Keratinocyte (primary cell): ENCODE measurements at places on chromosomes 3 and 15. TPM values are rescaled to one million over a fixed set of nuclear protein-coding genes. Genes with fewer than 3 reads are reported as not detected.

DNA sequence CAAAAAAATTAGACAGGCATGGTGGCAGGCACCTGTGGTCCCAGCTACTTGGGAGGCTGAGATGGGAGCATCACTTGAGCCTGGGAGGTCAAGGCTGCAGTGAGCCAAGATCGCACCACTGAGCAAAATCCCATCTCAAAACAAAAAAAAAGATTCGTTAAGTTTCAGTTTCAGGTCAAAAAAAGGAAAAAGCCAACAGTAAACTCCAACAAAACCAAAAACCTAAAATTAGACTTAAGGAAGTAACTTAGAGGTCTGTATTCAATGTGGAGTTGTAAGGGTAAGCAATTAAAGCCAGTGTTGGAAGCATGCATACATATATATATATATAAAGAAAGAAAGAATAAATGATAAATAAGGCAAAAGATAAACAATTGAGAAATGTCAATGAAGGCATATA, 11.8 kb downstream of the KPNA1 start:
- peaks cover 5% of the 10 kb centered on the region for H3K4me1 ChIP-seq
- H3K36me3 ChIP-seq = no peaks in the 10 kb centered on the region
- no peaks in the 10 kb centered on the region for H3K27me3 ChIP-seq
- no peak overlapping the region for H3K27ac ChIP-seq
- no peak for DNase-seq
- no peak overlapping the region for H3K4me3 ChIP-seq

Gene AGBL1
- not detected in 3 replicates for polyA plus RNA-seq

- no peaks in the 10 kb centered on the region for H3K4me1 ChIP-seq
- no peak overlapping the region for H3K27ac ChIP-seq
Observed at GRCh38 chr3:15690230-15690629, 88.7 kb downstream of the BTD start.

DNA sequence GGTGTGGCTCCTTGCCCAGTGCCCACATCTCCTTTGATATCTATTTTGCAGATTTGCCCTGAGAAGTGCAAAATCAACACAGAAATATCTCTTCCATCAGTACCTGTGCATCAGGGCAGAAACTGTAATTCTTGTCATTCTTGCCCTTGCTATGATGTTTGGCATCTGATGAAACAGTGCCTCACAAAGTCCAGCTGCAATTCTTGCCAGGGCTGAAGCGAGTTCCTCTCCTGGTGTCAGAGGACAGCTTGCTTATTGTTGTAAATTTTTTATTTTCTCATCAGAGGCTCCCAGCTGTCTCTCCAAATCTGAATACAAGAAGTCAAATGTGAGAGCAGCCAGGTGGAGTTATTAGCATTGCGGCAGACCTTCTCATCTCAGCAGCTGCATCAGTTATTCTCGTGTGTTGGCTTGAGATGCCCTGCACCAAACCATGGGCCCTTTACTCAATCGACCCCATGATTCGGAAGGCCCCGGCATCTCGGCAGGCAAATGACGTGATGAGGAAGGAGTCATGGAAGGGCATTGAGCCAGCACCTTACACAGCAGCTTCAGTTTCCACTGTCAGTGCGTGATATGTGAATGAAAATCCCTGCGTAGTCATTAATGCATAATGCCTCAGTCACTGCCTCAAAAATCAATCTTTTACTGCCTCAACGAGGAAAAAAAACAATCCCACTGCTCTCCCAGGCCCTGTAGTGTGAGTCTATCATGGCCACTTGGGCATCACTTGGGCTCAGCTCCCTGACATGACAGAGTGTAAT, 93.4 kb downstream of the CCNL1 start:
- H3K27ac ChIP-seq = no peak overlapping the region
- H3K4me3 ChIP-seq = no peak overlapping the region
- no peaks in the 10 kb centered on the region for H3K27me3 ChIP-seq
- DNase-seq = no peak

DNA sequence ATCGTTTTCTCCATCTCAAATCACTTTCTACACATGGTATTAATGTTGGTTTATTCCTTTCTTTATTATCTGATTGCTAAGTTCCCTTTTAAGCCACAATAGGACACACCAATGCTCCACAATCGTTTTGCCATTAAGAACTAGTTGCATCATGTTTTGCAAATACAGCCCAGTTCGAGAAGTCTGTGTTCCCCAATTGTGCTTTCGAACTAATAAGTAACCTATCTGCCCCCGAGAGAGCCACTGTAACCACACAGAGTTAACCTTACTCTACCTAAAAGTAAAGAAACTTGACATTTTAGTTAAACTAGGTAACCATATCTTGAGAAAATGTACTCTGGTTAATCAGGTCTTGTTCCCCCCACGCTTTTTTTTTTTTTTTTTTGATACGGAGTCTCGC, 39.1 kb downstream of the MAGI1 start:
- no peaks in the 10 kb centered on the region for H3K27me3 ChIP-seq
- H3K36me3 ChIP-seq = no peaks in the 10 kb centered on the region
- no peak overlapping the region for H3K27ac ChIP-seq
- H3K4me3 ChIP-seq = no peak overlapping the region
- DNase-seq = no peak

DNA sequence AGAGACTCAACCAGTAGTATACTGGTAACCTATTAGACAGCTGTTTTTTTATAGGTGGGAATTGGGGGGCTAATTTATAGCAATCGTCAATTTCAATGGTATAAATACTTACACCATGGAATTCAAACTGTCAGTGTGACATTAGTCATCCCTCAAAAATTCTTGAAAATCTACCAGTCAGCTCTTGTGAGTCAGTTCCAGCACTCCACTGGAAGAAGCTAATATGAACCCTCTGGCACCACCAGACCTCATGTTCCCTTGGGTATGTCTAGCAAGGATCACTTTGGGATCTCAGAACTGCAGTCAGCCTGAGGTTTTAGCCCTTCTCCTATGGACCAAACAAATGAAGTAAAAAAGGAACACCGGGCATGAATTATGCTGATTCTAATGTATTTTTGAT, 11.8 kb upstream of the UACA start:
- no peaks in the 10 kb centered on the region for H3K36me3 ChIP-seq
- H3K27me3 ChIP-seq = no peaks in the 10 kb centered on the region
- no peak for DNase-seq
- peaks cover 31% of the 10 kb centered on the region for H3K4me1 ChIP-seq

- no peaks in the 10 kb centered on the region for H3K27me3 ChIP-seq
- H3K4me1 ChIP-seq = peaks cover 21% of the 10 kb centered on the region
- DNase-seq = no peak
- H3K27ac ChIP-seq = no peak overlapping the region
- peaks cover 5% of the 10 kb centered on the region for H3K36me3 ChIP-seq
Observed at GRCh38 chr15:89096664-89097063, 8.4 kb downstream of the ABHD2 start.

DNA sequence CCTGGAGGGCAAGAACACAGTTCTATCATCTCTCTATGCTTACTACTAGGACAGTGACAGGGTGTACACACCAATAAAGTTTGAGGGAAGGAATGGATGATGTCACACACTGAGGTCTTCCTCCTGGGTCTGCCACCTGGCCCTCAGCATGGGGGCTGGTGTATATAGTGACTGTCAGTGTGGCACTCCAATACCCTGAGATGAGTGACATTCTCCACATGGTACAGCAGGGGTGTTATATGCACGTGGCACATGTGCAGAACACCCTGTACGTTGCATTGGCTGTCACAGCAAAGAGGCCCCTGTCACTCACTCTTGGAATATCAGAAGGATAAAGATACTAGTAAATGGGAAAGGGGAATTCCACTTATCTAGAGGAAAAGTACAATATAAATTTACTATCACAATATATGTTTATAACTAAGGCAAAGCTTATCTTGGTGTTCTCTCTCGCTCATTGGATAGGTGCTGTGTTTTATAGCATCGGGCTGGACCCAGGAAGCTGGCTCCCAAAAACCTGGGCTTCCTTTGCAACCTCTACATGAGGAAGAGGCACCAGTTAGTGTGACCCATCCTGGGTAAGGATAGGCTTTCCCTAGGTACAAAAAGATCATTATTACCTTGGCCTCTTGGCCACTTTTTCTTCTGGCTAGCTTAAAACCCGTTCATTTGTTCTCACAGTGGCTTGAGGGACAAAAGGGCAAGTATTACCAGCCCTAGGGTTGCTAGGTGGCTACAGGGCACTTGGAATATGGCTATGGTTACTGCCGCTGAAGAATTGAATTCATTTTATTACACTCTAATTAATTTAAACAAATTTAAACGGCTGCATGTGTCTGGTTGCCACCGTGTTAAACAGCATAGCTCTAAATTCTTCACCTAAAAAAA, 54.8 kb upstream of the HES1 start:
- no peaks in the 10 kb centered on the region for H3K36me3 ChIP-seq
- H3K27me3 ChIP-seq = peaks cover 21% of the 10 kb centered on the region
- H3K4me1 ChIP-seq = no peaks in the 10 kb centered on the region
- H3K27ac ChIP-seq = no peak overlapping the region
- no peak for DNase-seq
- H3K4me3 ChIP-seq = no peak overlapping the region

DNA sequence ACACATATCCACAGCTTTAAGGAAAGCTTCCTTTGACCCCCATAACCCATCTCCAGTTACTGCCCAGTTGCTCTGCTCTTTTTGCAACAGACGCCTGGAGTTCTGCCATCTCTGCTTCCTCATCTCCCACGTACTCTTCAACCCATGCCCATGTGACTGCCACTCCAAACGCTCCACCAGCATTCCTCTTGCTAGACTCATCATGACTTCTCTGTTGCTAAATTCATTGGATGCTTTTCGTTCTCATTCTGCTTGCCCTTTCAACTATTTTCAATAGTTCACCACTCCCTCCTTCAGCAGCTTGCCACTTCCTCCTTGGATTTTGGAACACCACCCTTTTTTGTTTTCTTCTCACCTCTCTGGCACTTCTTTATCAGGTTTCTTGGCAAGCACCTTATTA, 2.7 kb upstream of the KNSTRN start:
- H3K4me1 ChIP-seq = peaks cover 27% of the 10 kb centered on the region
- no peak overlapping the region for H3K4me3 ChIP-seq
- H3K27me3 ChIP-seq = no peaks in the 10 kb centered on the region
- H3K36me3 ChIP-seq = no peaks in the 10 kb centered on the region

Gene FGF12
- polyA plus RNA-seq = 0.84 to 4.1 TPM (median 4.1 TPM) in 3 replicates

DNA sequence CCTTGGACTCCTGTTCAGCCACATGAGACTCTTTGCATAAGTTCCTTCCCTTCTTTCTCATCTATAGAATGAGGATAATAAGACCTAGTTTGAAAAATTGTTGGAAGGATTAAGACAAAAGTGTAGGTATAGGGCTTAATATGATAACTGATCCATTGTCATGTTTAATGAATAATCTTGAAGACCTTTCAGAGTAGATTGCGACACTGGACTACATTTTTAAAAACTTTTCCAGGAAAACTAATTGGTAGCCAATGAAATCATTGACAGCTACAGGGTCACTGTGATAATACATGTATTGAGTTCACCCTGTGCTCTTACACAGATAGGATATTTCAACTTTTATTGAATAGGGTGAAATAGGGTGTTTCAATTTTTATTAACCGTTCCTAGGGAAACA, 78.5 kb upstream of the FBN1 start:
- no peak overlapping the region for H3K27ac ChIP-seq
- DNase-seq = no peak
- no peak overlapping the region for H3K4me3 ChIP-seq
- H3K27me3 ChIP-seq = no peaks in the 10 kb centered on the region
- no peaks in the 10 kb centered on the region for H3K36me3 ChIP-seq
- peaks cover 15% of the 10 kb centered on the region for H3K4me1 ChIP-seq

DNA sequence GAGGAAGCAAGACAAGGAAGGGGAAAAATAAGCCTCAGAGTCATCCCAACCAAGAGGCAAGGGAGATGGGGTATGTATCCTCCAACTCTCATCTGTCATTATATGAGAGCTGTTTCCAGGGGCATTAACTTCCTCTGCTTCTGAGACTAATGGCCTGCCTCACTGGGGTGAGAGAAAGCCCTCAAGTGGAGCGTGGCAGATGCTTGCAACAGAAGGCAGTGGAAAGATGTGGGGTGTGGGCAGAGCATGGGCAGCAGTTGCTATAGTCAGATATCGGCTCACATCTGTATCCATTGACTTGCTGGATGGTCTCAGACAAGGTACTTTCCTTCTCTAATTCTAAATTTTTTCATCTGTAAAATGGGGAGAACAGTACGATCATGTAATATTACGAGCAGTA, 81.7 kb upstream of the PLCL2 start:
- H3K36me3 ChIP-seq = no peaks in the 10 kb centered on the region
- no peaks in the 10 kb centered on the region for H3K4me1 ChIP-seq
- no peak overlapping the region for H3K4me3 ChIP-seq
- H3K27ac ChIP-seq = no peak overlapping the region

- no peak overlapping the region for H3K27ac ChIP-seq
- peaks cover 9% of the 10 kb centered on the region for H3K4me1 ChIP-seq
- no peaks in the 10 kb centered on the region for H3K27me3 ChIP-seq
- DNase-seq = no peak
Observed at GRCh38 chr3:151960961-151961580, 87.6 kb downstream of the SUCNR1 start.

GRCh38 chr3:145673838-145674237, 487.1 kb downstream of the PLOD2 start:
- no peak overlapping the region for H3K4me3 ChIP-seq
- no peaks in the 10 kb centered on the region for H3K27me3 ChIP-seq
- no peaks in the 10 kb centered on the region for H3K36me3 ChIP-seq
- no peaks in the 10 kb centered on the region for H3K4me1 ChIP-seq
- no peak overlapping the region for H3K27ac ChIP-seq

Gene RETNLB
- polyA plus RNA-seq = not detected in 3 replicates

- H3K27ac ChIP-seq = no peak overlapping the region
- DNase-seq = no peak
- H3K27me3 ChIP-seq = no peaks in the 10 kb centered on the region
Observed at GRCh38 chr3:134463676-134464063, 22.1 kb downstream of the ANAPC13 start.

DNA sequence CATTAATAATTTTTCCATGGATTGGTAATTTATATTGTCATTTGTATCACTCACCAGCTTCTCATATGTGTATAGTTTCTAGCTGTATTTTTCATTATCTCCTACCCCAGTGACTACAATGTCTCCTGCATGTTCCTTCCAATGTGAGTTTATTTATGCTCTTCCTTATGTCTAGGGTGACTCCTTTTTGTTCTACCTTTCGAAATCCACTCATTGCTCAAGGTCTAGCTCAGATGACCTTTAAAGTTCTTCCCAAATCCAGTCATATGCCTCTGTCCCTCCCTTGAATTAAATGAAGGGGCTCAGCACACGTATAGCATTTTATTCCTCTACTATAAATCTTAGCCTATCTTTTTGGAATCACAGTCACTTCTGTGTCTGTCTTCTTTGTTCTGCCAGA, 53.0 kb downstream of the TMEM45A start:
- no peaks in the 10 kb centered on the region for H3K27me3 ChIP-seq
- no peak overlapping the region for H3K27ac ChIP-seq
- H3K4me1 ChIP-seq = peaks cover 28% of the 10 kb centered on the region
- H3K36me3 ChIP-seq = no peaks in the 10 kb centered on the region

Gene TRA2B
- polyA plus RNA-seq = 105 to 195 TPM (median 132 TPM) in 3 replicates

- no peak for DNase-seq
- H3K36me3 ChIP-seq = no peaks in the 10 kb centered on the region
- H3K4me3 ChIP-seq = no peak overlapping the region
- no peaks in the 10 kb centered on the region for H3K4me1 ChIP-seq
- H3K27me3 ChIP-seq = no peaks in the 10 kb centered on the region
Observed at GRCh38 chr3:102017784-102018183, 168.5 kb downstream of the NFKBIZ start.

GRCh38 chr3:54772746-54773145, 155.1 kb downstream of the LRTM1 start:
- no peaks in the 10 kb centered on the region for H3K27me3 ChIP-seq
- H3K4me1 ChIP-seq = no peaks in the 10 kb centered on the region
- no peak for DNase-seq
